DND-41 (cell line): ENCODE measurements at places on chromosomes 6 and 20.

DNA sequence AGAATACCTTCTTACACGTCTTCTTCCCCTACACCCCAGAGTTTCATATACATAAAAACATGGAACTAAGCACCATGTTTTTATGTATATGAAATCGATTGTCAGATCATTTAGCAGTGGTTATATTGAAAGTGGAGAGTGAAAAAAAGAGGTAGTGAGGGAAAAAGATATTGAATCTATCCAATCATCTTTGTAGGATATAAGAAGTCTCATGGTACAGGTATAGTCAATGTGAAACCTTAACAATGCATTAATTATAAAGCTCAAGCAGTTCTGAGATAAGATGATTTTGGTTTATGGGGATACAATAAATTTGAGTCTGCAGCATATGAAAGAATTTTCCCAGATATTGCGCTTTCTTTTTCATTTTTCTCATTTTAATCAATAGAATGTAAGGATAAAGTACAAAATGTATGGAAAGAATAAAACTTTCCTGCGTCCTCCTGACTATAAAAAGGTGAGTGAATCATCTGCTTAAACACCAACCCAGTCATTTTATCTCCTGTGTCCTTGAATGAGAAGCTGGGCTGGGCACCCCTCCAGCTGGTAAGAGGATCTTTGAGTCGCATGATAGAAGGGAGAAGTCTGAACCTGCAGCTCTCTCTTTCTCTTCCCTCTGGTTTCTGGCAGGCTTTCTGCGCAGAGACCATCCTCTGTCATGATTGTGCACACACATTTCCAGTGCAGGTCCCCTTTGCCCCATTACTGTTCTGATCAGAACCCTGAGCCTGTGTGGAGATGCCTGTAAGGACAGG, 28.1 kb upstream of the AKIRIN2 start:
- no peak for DNase-seq

GRCh38 chr20:37279820-37280219, 9.6 kb upstream of the MANBAL start:
- no peak for DNase-seq

DNA sequence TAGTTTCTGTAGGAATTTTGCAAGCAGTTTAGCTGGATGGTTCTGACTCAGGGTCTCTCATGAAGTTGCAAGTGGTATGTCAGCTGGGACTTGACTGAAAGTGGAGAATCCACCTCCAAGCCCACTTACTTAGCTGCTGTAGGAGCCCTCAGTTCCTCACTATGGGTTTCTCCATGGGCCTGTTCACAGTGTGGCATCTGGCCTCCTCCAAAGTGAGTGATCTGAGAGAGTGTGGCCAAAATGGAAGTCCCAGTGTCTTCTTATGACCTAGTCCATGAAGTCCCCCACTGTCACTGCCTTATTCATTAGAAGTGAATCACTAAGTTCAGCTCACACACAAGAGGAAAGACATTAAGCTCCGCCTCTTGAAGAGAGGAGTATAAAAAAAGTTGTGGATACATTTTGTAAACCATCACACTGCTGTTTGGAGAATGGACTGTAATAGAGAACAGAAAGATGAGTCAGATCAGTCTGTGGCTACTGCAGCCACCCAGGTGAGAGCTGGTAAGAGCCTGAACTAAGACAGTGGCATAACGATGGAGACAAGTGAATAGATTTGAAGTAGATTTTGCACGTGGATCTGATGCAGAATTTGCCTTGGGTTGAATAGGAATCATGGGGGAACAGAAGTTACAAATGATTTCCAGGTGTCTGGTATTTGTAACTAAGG, 4.9 kb upstream of the NELFCD start:
- DNase-seq: no peak

DNA sequence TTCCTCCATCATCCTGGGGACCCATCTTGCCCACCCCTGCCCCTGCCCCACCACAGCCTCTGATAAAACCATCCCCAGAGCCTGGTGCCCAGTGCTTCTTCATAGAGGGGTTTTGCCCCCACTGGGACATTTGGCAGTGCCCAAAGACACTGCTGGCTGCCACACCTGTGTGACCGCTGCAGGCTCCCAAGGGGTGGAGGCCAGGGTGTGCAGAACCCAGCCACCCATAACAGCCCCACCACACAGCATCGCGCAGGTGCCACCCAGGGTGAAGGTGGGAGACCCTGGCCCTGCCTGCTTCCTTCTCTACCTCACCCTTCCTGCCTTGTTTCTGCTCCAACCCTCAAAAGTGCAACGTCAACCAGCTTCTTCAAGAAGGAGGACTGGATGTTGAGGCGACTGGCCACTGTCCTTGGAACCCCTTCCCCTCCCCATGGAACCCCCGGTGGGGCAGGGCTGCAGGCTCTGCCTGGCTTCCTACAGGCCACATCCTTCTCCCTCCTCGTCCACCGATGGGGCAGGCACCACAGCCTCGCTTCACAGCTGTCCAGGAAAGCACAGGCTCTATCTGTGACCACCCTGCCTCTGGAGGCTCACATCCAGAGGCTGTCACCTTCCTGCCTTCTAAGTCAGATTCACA, 79.2 kb upstream of the MPC1 start:
- DNase-seq: no peak

GRCh38 chr6:161254464-161255253, 19.2 kb downstream of the AGPAT4 start:
- DNase-seq: no peak

- no peak for DNase-seq
Measured at GRCh38 chr6:142459271-142459670, 157.5 kb downstream of the ADGRG6 start.

GRCh38 chr6:98971303-98971702, 23.6 kb upstream of the FBXL4 start:
- no peak for DNase-seq

GRCh38 chr6:136184738-136185137, 65.4 kb downstream of the MTFR2 start:
- no peak for DNase-seq

- DNase-seq: no peak
Measured at GRCh38 chr20:35877611-35878010, 76.7 kb downstream of the SCAND1 start.

- DNase-seq: peak; percentile 26
Measured at GRCh38 chr6:169859978-169860703, 108.7 kb downstream of the ERMARD start.

DNA sequence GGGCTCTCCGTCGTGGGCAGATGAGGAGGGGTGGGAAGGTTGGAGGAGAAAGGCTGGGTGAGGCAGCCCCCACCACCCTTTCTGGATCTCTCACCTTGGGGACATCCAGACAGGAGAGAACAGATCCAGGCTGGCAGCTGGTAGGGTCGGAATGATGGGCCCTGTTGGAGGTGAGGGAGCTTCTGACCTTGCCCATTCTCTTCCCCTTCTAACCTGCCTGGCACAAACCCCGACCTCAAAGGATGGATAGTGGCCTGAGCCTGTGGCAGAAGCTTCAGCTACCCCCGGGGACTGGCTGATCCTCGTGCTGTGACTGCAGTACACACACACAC, 6.0 kb upstream of the NPBWR2 start:
- DNase-seq: no peak

GRCh38 chr6:142372348-142372747, 70.5 kb downstream of the ADGRG6 start:
- no peak for DNase-seq

- no peak for DNase-seq
Measured at GRCh38 chr6:170174124-170174770, 116.6 kb downstream of the DLL1 start.

GRCh38 chr6:39309942-39310531, 4.2 kb downstream of the KCNK17 start:
- peak; percentile 68 for DNase-seq

DNA sequence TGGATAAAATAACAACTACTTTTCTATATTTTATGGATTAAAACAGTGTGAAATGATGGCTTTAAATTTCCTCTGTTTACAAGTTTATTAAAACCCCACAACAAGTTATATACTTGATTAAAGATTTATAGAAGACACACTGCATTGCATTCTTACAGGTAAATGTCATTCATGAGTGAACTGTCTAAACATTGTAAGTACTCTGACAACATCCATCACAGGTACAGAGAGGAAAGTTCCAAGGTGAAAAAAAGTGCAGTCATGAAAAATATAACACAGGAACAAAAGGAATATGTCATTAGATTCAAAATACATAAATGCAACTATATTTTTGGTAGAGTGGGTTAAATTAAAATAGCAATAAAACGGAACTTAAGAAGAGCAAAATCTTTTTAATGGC, 156.9 kb downstream of the KHDRBS2 start:
- DNase-seq: no peak

DNA sequence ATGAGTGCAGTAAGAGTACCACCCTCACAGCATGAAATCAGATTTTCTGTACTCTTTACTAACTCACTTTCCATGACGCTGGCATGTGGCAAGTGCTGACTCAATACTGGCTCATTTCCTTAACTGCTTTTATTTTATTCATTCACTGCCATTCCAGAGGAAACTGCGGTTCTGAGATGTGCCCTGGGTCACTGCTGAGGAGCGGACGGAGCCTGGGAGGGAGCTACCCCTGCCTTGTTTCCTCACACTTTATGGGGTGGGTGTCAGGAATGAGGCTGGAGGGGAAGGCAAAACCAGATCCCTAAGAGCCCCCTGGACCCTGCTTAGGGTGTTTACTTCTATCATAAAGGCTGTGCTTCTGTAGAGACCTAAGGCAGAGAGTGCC, 14.4 kb downstream of the NT5E start:
- DNase-seq: no peak

GRCh38 chr20:63522981-63523611, 2.5 kb downstream of the PPDPF start:
- DNase-seq: no peak
